ENCODE measurements at places on chromosomes 5 and 9.

DNA sequence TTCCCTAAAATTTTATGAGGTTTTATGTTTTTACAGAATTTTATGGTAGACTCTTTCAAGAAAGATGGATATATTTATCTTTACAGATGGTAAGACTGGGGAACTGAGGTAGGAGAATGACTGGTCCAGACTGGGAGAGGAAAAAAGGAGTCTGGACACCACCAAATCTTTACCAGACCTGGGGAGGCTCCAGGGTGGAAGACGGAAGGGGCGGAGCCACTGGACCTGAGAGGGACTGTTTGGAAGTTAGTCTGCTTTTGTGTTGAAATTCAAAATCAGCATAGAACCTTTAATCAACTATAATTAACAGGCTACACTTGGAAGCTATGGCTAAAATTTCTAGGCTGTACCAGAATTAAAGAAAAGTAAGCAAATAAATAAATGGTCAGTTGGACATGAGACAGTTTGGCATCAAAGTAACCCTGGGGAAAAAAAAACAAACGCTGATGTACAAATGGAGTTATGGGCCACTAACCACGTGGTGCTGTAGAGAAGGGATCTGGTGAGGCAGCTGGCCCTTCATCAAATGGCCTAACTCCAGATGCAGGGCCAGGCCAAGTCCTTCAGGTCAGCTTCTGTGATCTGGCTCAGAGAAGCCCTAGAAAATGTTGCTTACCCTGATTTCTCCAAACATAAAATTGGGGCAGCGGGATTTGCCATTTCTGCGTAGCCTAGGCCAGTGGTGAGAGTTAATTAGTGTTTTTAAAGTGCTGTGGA is 155.1 kb downstream of the ARSB start:
- peak; percentile 79 for DNase-seq

- no peak for DNase-seq
Measured at GRCh38 chr9:127763918-127764384, 14.5 kb downstream of the SH2D3C start.

DNA sequence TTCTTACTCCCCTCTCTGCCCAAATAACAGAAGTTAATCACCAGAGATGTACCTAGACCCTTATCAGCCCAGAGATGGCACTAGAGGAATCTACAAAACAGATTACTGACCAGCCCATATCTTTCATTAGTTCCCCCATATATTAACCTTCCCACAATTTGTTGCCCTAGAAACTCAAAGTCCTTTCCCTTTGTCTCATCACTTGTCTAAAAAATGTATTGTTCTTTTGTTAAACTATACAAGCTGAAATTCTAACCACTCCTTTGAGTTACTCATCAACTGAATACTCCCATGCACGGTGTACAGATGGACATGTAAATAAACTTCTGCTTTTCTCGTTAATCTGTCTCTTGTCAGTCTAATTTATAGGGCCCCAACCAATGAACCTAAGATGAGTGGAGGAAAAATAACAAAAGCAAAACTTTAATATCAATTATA is 130.9 kb downstream of the CCDC192 start:
- no peak for DNase-seq

DNA sequence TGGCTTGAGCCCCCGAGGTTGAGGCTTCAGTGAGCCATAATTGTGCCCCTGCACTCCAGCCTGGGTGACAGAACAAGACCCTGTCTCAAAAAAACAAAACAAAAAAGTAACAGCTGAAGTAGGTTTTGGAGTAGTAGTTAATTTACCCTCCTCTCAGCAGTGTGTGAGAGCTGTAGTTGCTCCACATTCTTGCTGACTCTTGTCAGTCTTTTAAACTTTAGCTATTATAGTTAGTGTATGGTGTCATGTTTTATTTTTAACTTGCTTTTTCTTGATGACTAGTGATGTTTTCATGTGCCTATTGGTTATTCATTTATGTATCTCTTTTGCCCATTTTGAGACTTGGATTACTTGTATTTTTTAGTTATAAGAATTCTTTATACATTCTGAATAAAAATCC is 52.9 kb upstream of the DHFR start:
- DNase-seq, result peak; percentile 6

DNA sequence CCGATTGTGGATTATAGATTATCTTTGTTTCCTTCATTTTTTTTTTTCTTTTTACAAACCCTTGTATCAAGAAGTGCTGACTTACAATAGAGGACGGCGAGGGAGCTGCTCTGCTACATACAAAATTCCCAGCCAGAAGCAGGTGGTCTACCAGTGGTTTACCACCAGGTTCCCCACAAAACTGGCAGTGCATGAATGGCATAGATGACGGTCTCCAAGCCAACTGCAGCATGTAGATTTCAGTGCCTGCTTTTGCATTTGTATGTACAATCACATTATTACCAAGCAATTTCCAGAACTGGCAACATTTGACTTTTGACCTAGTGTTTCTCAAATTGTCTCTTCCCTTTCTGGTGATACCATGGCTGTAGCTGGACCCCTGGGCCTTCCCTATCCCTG is 84.0 kb downstream of the ACER2 start:
- no peak for DNase-seq

DNA sequence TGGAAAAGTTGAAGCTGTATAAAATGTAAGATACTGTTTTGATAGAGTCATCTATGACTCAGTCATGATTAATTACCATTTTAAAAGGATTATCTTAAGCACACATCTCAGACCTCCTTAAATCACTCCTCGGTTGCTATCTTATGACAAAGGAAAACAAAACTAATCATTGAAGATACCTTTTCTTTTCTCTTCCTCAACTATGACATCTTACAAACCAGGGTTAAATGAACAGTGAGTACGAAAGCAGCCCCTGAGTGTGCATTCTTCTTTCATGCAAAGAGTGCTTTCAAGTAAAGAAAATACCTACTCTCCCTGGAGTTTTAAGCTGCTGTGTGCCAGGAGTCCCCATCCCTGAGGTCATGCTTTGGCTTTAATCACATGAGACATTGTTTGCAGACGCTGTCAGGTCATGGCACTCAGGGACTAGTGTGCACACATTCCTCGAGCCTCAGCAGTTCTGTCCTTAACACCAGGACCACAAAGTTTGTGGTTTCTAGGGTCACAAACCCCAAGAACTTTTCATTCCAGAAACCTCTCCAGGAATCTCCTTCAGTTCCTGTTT is 86.7 kb upstream of the ICE1 start:
- DNase-seq, result no peak

All from fibroblast of gingiva (primary cell).